ENCODE measurements at places on chromosomes 13 and 19.

DNA sequence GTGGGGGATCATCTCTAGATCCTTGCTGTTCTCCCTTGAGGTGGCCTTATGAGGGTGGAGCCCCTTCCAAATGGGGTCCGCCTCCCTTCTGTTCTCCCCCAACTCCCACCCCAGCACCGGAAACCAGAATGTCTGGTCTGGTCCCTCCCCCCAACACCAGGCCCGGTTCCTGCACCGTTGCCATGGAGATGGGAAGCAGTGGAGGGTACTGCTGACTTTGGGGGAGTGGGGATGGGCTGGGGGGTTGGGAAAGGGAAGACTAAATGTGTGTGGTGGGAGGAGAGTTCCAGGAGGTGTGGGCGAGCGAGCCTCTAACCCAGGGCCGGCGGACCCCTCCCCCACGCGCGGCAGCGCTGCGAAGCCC lies 1.7 kb downstream of the SHANK1 start:
- no peak for DNase-seq

DNA sequence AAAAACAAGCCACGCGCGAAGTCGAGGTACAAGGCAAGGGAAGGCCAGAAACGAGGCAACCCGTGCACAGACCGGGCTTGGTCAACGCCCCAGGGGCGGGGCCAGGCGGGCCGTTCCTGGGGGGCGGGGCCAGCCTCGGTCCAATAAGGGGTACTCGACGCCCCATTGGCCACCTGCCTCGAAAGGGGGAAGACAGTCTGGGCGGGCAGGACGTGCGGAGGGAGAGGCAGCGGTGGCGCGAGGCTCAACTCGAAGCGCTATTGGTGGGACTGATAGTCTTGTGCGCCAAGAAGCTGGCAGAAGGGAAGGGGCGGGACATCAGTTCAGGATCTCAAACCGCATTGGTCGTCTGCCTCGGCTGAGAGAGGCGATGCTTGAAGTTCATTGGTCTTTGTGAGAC lies at the start of gene LYPD4:
TSS of gene LYPD4 (minus strand) at position 83 of the 400 bp plus-strand sequence. CDS start 5,398 bp downstream, outside the sequence.
- DNase-seq, result no peak

GRCh38 chr13:113166681-113167080 lies 8.2 kb downstream of the PROZ start:
- DNase-seq, result no peak

DNA sequence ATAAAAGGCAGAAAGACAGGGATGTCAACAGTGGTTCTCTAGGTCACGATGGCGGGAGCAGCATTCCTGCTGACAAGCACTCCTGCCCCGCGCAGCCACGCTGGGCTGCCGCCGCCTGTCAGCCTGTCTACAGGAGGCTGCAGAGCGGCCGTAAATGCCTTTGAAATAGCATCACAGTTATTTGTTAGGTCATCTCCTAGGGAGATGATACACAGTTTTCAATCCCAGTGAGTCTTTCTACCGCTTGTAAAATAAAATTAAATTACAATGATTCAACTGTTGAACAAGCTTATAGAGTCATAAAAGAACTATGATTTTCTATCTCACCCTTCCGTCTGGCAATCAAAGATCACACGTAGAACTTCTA lies 7.3 kb upstream of the SLC7A9 start:
- no peak for DNase-seq

GRCh38 chr19:6236310-6237291 lies 43.2 kb downstream of the MLLT1 start:
- DNase-seq, result no peak

DNA sequence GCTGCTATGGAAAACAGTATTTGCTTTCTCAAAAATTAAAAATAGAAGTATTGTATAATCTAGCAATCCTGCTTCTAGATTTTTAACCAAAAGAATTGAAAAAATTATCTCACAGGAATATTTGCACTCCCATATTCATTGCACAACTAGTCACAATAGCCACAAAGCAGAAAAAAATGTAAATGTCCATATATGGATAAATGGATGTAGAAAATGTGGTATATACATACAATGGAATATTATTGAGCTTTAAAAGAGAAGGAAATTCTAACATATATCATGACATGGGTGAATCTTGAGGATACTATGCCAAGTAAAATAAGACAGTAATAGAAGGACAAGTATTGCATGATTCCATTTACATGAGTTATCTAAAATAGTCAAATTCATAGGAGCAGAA lies 2753.0 kb downstream of the PCDH9 start:
- no peak for DNase-seq

GRCh38 chr13:94920578-94920977 lies 208.2 kb upstream of the SOX21 start:
- no peak for DNase-seq

DNA sequence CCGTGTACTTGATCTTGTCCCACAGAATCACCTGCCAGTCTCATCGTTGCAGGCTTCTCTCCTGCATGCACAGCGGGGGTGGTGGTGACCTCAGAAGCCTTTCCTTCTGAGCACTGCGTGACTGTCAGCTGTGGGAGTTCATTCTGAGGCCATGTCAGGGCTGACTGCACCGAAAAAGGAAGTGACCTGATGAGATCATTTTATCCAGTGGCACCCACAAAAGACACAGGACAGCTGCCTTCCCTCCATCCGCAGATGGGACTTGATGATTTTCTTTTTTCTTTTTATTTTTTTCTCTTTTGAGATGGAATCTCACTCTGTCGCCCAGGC lies 89.7 kb downstream of the RAB20 start:
- no peak for DNase-seq

- peak; percentile 46 for DNase-seq
Measured at GRCh38 chr19:33193865-33194362, at the start of gene LRP3. Gene LRP3, plus strand, starts transcription at chr19:33194330. Its CDS starts 456 bp downstream, at chr19:33194786.

GRCh38 chr13:42000846-42001245 lies 39.9 kb upstream of the VWA8 start:
- DNase-seq, result no peak

Data from NCI-H1105 treated with DMSO at 0.1 percent for 48 hours (cell line).